Cortex of kidney (tissue), 1 donor: ENCODE measurements at places on chromosomes 2 and 18.

DNA sequence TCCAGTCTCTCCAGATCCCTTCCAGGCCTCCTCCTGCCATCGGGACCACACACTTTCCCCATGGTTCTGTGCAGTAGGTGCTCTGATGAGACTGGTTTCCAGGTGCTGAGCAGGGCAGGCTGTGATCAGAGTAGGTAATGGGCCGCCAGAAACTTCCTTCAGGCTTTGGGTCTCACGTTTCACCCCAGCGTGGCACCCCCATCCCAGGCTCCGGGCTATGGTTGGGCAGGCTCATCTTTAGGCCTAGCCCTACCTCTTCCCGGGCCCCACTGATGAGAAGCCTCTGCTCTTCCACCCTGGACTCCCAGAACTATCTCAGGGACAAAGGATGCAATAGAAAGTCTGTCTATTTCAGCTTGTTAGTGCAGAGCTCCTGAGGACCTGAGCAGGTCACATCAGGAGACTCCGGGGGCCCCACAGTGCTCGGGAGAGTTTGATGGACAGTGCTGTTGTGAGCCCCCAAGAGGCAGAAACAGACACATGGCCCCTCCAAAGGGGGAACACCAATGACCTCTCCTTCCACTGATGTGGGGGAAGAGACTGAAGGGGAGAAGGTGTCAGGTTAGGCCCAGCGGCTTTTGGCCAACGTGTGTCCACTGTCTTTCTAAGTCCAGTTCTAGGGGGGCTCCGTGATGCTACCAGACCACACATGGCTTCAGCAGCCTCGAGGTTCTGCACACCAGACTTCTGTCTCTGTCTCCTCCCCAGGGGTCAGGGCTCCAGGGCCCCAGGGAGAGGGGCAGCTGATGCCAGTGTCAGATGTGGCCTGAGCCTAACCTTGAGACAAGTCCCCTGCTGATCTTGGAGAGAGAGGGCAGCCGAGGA is 5.8 kb upstream of the PROM2 start:
- no peak for DNase-seq

DNA sequence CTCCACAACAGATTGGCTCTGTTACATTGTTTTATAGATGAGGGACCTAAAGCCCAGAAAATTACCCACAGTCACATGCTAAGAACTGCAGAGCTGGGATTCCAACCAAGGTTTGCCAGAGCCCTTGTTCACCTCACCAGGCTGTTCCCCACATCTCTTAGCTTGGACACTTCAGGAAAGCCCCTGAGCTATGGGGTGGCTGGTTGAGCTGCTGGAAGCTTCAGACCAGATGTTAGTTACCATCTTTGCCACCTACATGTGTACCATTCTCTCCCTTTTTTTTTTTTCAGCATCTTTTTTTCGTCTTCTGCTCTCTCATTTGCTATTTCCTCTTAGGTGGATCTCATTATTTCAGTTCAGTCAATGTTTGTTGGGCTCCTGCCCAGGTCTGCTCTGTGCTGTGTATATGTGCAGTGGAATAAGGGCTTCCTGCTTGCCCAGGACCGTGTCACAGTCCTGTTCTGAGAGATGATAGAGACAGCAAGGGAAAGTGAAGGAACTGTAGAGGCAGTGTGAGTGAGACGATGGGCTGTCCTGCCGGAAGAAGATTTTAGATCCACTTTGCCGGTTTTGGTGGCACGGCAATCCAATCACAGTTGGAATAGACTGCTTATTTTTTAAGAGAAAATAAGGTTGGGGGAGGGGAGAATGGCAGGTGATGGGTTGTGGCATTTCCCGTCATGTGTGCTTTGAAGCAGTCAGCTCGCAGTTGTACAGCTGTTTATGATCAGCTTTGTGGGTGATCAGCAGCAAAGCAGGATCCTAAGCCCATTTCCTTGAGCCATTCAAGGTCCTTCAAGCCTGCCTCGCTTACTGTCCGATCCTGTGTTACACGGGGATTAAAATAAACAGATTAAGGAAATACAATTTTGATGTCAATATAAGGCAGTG is 152.6 kb downstream of the RTN4 start:
- DNase-seq, result no peak

GRCh38 chr2:218332920-218333645 is 23.6 kb upstream of the CATIP start:
- no peak for DNase-seq

DNA sequence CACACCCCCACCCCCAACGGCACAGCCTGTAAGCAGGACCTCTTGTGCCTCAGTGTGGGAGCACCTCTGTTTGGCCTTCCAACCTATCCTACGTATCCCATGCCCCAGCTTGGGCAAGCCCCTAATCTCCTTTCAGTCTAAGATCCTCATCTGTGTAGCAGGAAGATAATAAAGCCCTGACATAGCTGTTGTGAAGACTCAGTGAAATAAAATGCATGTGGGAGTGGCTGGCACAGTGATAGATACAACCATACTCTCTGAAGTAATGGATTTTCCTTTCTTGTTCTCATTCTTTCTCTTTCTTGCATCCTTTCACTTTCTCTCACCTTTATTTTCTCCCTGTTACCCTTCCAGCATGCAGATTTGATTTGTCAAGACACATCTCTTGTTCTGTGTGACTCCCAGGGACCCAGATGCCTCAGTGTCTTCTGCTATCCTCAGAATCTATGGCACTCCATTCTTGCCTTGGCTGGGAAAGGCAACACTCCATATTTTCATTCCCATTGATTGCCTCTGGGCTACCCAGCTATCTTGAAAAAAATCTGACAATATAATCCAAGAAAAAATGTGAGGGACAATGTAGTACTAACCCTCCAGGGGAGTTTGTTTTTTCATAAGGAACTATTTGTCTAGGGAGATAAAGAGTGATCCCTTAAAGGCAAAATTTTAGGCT is 207.2 kb upstream of the SETBP1 start:
- no peak for DNase-seq

GRCh38 chr2:10868465-10869314 is 43.0 kb upstream of the KCNF1 start:
- DNase-seq, result no peak

GRCh38 chr2:25697559-25698341 is 24.4 kb upstream of the DTNB start:
- DNase-seq, result no peak

DNA sequence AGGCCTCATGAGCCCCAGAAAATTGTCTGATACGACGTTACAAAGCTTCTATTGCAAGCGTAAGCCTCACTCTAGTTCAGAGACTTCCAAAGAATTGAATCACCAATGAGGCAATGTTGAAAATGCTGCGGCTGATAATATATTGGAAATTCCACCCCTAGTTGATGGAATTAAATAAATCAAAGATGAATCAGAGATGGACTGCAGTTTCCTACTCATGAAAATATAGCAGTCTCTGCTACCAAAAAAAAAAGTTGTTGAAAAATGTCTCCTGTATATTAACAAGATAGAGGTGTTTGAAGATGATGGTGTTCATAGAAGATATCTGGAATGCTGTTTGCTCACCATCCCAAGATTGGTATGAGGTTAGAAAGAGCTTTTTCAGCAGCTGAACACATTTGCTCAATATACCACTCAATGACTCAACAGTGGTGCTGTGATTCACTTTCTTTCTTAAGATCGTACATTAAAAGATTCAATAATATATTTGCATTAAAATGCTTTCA is 99.8 kb upstream of the ARHGAP28 start:
- DNase-seq, result no peak

- no peak for DNase-seq
These were observed 186.6 kb upstream of the SMAD2 start for GRCh38 chr18:48116873-48117630.

- DNase-seq, result no peak
These were observed 42.7 kb downstream of the SH3RF3 start for GRCh38 chr2:109171444-109172334.

- no peak for DNase-seq
These were observed 32.0 kb downstream of the IMPA2 start for GRCh38 chr18:12013186-12013916.

DNA sequence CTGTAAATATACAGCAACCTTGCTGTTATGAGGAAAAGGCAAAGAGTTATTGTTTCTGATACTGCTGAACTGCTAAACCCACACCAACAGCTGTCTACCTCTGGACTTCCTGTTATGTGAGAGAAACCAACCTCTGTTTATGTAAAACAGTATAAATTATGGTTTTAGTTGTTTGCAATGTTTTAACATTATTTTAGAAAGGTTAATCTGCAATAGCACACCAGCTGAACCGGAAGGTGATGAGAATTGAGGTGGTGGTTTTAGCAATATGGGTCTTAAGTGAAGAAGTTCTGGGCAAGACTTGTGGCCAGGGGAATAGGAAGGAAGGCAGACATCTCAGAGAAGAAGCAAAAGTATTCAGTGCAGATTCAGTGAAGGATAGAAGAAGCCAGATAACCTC is 237.8 kb downstream of the PLCL1 start:
- no peak for DNase-seq

DNA sequence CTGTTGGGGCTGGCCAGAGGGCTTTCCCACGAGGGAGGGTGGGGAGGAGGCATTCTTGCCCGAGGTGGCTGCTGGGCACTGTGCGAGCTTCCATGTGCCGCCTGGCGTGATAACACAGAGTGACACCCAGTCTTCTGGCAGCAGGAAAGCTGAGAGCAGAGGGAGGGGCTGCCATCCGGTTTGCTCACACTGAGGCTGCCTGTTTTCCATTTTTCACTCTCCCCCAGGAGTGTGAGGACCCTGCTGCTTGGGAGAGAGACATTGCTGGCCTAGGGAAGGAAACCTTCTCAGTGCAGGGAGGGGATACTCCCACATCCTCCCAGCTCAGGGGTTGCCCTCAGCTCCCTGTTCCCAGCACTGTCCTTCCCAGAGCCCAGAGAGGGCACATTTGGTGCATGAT is 73.1 kb downstream of the INHBB start:
- DNase-seq, result no peak

DNA sequence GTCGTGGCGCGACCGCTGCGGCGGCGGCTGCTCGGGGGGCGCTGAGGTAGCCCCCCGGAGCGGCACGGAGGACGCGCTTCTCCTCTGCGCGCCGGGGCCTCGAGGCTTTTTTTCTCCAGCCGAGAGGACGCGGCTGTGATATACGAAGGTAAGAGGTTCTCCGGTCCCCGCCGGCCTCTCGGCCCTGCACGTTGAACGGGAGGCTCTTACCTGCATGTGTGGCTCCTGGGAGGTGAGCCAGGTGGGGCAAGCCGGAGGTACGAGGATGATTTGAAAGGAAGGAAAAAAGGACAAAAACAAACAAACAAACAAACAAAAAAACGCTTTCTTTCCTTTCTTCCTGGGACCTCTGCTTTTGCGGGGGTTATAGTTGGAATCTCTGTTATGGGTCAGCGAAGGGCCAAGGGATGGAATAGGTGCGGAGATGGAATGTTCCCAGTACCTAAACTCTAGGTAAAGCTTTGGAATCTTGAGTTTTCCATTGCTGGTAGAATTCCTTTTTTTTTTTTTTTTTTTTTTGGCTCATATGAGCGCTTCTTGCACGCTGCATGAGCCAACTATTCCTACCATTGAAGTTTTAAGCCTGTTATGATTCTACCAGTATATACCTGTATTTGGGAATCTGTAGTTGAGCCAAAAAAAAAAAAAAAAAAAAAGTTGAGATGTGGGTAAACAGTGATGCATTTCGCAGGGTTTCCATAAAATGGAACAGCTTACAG is 674 bp downstream of the PTPN4 start:
- DNase-seq, result no peak

GRCh38 chr2:150075831-150076230 is 411.6 kb downstream of the RND3 start:
- no peak for DNase-seq

DNA sequence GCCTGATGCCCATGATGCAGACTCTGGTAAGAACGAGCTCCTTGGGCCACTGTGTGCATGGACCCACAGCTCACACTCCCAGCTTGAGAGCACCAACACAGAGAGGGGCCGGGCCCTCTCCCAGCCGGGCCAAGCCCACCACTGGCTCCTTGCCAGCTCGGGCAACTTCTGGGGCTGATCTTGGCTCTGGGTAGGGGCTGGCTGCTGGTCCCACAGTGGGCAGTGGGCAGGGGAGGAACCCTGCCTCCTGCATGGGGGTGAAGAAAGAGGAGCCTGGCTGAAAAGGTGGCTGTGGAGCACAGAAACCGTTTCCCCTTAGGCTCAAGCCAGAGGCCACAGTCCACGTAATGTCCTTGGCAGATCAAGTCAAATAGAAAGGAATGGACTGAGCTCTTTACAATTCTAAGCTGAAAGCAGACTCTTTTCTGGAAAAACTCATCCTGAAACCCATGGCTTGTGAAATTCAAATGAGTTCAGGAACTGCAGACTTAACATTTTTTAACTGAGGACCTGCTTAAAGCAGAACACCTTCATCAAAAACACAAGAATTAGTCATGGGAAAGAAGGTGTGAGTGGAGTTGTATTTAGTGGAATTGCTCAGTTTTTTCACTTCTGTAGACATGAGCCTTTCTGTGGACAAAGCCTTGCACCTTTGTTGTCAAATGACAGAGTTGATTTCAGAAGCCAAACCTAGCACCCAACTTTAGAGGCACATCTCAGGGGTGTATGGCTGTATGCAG is 104.9 kb downstream of the STPG4 start:
- no peak for DNase-seq

DNA sequence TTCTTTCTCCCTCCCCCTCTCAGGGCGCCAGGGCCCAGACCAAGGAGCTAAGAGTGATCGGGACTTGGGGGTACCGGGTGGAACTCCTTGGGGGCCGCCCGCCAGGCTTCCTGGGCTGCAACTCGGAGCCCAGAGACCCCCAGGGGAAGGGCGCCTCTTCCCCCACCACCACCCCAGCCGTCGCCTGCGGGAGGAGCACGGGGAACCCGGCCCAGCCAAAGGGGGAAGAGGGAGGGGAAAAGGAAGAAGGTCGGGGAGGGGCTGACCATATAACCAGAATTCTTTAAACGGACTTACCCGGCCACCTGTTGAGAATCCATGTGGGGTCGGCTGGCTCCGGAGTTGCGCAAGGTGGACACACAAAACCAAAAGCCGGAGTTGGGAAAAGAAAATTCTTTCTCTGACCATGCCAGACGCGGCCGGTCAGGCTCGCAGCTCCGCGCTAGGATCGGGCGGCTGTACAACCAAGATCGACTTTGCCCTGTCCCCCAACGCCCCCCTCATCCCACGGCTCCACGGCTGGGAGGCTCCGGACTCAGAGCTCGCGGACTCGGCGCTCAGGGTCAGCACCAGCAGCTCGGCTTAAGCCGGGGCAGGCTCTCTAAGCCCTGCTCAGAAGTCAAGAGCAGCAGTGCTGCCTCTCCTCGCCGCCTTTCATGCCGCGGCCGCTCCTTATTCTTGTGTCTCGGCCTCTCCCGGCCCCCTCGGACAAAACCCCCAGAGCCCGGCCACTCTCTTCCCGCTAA is 6.3 kb upstream of the SIX3 start:
- DNase-seq, result no peak

- no peak for DNase-seq
These were observed 11.3 kb downstream of the GATA6 start for GRCh38 chr18:22180722-22181121.

DNA sequence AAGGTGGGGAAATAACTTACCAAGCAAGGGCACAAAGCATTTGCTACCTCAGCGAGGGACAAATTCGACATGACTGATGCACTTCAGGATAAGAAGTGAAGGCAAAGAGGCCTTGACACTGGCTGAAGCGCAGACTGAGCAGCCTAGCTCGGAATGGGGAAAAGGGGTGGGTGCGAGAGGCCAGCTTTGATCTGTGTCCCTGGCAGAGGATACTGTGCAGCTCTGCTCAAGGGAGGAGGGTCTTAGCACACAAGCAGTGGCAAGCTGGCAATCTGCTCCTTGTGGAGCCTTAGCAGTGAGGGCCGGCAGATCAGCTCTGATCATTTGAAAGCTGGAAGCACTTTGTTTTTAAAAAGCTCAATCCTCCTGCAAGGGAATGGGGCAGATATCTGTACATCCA is 222.3 kb downstream of the ZBTB7C start:
- DNase-seq, result no peak
